AG09319 (cell line): ENCODE measurements at places on chromosomes 12 and 14.

GRCh38 chr12:118980407-118981014, 830 bp upstream of the SRRM4 start:
- DNase-seq, result no peak

DNA sequence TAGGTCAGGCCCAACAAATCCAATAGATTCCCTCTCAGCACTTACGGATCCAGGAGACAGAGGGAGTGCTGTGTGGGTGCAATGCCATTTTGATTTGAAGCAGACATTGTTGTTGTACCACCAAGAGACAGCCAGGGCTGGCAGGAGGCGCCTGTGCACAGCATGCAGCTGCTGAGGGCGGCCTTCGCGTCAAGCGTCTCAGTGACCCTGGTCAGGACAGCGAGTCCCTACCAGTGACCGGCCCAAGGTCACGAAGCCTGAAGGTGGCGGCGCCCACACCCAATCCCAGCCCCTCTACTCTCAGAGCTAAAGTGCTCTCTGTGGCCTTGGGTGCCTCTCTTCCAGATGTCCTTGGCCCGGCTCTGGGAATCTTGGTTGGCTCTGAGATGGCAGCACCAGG, 40.5 kb downstream of the PRMT8 start:
- DNase-seq, result no peak

DNA sequence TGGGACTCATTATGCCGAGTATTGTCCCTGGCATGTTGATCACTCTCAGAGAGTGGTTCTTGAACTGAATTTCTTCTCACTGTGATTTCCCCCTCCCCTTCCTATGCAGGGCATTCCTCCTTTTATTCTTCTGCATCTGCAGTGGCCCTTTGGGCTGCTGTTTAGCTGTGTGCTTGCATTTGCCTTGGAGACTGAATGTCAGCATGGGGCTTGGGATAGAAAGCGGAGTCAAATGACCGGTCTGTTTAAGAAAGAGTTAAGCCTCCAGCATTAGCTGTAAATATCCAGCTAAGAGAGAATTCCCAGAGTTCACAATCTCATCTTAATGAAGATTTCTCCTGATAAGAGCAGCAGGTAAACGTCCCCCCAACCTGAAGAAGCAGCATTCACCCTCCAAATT, 65.6 kb upstream of the RMST start:
- no peak for DNase-seq

DNA sequence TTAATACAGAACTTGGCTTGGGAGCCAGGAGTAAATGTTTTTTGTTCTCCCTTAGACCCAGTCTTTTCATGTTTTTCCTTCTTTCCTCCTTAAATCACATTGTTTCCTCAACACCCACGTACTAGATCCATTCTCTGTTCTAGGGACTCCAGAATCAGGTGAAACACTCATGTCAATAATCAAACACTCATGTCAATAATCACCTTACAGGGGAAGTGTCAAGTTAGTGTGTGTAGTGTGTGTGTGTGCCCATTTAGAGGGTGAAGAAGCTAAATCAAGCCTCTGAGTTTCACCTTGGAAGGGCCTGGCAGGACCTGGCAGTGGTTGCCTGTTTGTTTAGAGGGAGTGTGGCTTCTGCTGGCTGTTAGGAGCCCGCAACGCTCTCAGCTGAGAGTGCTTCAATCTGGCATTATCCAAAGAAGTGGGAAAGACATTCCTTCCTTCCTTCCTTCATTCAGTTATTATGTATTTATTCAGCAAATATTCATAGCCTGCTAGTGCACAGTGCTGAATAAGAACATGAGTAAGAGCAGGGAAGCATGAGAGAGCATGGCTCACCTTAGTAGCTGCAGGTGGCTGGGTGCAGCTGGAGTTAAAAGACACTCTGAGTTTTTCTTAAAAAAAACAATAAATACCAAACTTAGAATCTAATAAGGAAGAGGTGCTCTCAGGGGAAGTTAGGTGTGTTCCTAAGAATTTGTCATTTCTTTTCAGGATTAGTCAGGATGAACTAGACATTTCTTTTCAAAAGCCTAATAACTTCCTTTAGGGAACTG, 17.6 kb upstream of the EID3 start:
- no peak for DNase-seq

- DNase-seq, result no peak
These were observed 31.8 kb downstream of the PPM1H start for GRCh38 chr12:62903151-62903550.

DNA sequence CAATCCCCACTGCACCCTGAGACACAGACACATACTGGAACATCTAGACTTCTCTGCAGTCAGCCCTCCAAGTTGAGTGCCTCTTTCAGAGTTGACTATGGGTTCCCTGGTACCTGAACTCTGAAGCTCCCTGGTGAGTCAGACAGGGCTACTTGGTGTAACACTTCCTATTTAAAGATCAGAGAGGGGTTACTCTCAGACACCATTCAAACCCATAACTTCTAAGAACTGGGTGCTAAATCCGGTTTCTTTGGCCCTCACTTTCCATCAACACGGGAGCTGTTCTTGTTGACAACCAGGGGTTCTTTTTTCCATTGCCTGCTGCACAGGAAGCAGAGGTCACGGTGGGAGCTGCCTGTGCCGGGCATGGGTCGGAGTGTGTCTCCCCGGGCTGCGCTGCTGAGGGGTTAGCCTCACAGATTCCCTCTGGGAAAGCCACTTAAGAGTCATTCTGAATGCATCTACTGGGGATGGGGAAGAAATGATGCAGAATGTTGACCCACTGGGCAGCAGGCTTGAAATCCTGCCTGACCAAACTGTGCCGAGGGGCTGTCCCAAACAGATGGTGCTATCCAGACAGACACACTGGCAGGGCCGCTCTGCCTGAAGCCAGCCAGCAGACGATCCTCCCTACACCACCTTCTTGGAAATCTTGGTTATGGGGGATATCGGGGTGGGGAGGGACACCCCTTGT, 74.1 kb downstream of the PITPNM2 start:
- DNase-seq, result no peak

- DNase-seq, result no peak
These were observed at the start of gene ST8SIA1 for GRCh38 chr12:22334410-22335100. TSS of gene ST8SIA1 (minus strand) at chr12:22334707. CDS start at chr12:22334232, 475 bp downstream.

DNA sequence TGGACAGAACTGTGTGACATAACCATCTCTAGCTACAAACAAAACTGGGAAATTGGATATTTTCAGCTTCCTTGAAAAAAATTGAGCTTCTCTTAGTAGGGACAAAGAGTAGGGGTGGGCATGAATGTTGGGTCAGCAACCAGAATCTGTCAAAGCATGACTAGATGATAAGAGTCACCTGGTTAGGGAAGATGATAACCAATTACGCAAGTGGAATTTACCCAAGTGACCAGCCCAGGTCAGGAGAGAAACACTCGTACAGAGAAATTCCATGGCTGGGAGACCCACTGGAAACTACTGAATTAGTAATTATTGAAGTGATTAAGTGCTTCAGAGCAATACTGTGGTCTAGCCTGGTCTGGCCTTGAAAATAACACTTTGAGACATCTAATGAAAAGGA, 36.3 kb upstream of the C12orf75 start:
- no peak for DNase-seq

DNA sequence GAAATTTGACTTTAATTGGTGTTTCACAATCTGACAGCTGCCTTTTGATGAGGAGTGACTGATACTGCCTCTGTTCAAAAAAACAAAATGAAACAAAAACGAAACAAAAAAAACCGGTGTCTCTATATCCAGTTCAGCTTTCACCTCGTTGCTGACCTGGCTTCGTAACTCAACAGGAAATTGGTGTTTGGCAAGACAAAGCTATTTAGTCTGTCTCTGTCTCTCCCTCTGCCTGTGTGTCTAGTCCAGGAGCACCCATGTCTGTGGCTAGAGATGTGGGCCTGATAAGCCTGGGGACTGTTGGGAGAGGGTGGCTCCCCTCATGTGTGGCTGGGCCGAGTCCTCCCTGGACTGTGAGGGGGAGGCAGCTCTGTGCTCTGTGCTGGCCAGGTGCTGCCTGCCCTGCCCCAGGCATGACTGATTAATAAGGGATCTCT, 11.3 kb downstream of the CACNA1C start:
- no peak for DNase-seq

- no peak for DNase-seq
These were observed 39.8 kb downstream of the BAZ2A start for GRCh38 chr12:56590237-56590830.

DNA sequence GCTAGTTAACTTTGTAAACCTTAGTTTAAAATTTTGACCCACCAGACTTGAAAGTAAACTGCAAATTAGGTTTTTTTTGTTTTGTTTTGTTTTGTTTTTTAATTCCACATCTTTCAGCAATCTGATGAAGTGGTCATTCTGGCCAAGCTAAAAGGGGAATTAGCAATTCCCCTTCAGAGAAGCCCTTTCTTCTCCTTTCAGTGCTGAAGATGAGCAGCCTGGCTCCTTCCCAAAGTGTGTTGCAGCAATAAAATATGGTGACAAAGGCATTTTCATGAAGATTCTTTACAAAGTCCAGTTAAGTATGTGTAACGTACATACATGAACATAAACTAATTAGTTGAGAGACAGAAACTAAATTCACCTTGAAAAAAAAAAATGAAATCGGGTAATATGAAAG, 380.1 kb downstream of the NOVA1 start:
- DNase-seq, result no peak

- no peak for DNase-seq
These were observed 191.6 kb upstream of the E2F7 start for GRCh38 chr12:77256956-77257355.

DNA sequence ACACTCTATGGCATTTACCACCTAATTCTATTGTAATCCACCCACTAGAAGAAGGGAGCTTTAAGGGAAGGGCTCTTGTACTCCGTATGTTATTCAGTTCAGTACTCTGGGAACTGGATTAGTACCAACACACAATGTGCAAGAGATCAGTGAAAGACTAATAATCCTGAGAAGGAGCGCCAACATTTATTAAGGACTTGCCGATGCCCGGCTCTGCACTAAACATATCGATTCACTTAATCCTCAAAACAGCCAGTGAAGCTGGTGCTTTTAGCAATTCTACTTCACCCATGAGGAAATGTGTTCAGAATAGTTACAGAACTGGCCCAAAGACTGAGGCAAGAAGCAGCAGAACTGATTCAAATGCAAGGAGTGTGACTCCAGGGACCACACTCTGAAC, 80.9 kb downstream of the RPS6KA5 start:
- DNase-seq, result no peak

DNA sequence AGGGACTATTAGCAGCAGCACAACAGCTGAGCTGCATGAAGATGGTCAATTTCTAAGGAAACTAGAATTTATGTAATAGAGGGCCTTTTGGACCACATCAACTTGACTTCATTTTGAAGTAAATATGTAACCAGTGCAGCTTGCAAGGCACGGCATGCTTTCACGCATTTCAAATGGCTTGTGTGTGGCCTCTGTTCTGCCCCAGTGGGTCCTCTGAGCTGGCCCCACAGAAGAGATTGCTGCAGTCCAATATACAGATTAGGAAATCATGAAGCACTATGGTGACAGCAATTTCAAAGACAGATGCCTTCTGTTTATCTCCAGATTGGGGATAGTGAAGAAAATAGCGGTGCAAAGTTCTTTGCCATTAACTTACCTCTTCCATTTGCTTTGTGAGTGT, 101.4 kb downstream of the PDZRN4 start:
- DNase-seq, result no peak

- DNase-seq, result no peak
These were observed 452 bp upstream of the RABGGTA start for GRCh38 chr14:24271834-24272263.

DNA sequence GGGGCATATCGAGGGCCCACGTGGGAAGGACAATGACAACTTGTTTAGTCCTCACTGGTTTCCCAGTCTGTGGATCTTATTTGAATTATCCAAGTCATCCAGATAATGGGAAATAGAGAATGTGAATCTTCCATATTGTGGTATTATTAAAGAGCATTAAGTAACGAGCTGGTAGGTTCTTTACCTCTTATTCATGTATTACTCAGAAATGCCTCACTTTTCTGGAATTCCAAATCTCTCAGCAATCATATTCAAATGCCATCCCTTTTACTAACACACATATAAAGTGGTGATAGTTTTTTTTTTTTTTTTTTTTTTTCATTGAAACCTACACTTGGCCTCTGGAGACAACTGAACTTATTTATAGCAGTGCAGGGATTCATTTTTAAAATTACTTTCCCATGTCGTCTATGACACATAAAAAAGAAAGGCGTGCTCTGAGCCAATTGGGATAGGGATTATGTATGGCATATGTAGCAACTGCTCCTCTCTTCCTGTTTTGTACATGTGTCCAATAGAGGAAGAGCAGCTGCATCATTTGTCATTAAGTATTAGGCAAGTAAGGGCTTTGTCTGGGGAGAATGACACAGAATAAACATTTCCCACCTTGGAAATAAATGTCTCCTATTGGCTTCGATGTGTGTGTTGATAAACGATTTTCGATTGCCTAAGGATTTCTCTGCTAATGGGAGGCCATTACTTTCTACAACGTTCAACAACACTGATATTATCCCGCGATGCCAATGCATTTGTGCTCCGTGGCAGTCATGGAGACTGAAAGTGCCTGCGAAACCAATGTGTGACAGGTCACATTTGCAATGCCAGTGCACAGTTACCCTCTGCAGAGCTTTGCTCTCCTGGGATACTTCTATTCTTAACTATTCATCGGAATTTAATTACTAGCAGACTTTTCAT, 78.6 kb upstream of the IFNG-AS1 start:
- DNase-seq, result peak; percentile 71

DNA sequence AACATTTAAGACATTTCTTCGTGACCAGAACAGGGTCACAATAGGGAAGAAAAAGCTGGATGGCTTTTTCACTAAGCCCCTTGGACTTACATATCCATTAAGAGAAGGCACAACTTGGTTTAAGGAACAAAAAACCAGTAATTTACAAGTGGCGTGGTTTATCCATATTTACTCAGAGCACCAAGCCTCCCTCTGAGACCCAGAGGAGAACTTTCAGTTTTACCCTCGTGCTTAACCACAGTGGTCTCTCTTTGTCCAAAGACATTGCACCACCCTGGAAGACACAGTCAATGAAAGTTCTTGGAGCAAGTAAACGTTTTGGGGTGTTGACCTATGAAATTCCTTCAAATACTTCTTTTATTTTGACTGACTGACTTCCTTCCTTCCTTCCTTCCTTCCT, 52.5 kb downstream of the SSPN start:
- no peak for DNase-seq

GRCh38 chr12:71768900-71769299, 14.2 kb downstream of the RAB21 start:
- DNase-seq, result no peak

GRCh38 chr14:93977790-93978581, 1.6 kb upstream of the ASB2 start:
- no peak for DNase-seq

- DNase-seq, result no peak
These were observed 19.5 kb downstream of the CCDC88C start for GRCh38 chr14:91397965-91398591.
